Stimulated activated CD4-positive, alpha-beta T cell treated with anti-CD3 and anti-CD28 coated beads, Interleukin-4, amount 100 ng/mL, for 4 hours (primary cell): ENCODE measurements at places on chromosomes 3 and 15.

GRCh38 chr3:197749601-197750395 lies at the start of gene FYTTD1:
TSS of gene FYTTD1 (plus strand) at chr3:197749883. CDS start at chr3:197749972, 89 bp downstream.
- DNase-seq: peak; percentile 85

DNA sequence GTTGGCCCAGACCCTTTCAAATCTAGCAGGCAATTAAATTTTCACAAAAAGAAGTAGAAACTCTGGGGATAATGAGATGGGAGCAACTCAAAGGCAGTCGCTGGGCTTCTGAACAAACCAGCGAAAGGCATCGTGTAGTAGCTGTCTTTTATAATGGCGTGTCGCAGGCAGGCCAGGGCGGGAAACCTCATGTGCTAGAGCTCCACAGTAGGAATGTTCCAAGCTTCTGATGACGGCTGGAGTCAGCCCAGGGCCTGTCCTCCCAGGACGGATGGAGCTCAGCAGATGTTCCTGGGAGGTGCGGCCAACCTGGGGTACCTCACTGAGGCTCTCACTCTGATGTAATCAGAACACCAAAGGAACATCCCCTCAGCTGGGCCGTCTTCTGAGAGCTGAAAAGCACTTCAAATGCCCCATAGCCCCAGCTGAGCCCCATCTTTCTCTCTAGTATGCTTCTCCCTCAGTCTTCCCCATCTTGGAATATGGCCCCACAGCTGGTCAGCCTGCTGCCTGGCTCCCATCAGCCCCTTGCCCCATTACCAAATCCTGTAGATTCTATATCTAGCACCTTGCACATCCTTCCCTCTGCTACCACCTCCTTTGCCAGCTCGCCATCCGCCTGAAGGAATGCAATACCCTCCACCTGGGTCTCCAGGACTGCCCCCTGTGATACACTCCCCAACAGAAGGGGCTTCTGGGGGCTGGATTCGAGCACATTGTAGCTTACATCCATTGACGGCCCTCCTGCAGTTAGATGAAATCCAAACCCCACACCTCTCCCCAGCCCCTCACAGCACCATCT lies 54.9 kb upstream of the ATP2B2 start:
- no peak for DNase-seq

- no peak for DNase-seq
Measured at GRCh38 chr3:71317749-71318457, 265.6 kb downstream of the FOXP1 start.

- no peak for DNase-seq
Measured at GRCh38 chr3:119776304-119776703, 5.6 kb upstream of the NR1I2 start.

DNA sequence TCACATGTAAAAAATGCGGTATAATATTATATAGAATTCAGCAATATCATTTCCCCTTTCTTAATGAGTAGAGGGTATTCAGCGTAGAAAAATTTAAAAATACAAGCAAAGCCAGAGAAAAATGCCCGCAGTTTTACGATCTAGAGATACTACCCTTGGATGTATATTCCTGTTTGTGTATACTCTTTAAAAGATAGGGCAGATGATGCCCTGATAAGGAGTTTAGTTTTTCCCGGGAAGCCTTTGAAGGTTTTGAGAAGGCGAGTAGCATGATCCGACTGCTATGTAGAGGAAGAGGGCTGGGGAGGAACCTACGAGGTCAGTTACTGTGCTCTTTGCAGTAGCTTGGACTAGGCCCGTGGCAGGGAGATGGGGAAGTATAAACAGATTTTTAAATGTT lies 1.2 kb downstream of the YEATS2 start:
- no peak for DNase-seq

DNA sequence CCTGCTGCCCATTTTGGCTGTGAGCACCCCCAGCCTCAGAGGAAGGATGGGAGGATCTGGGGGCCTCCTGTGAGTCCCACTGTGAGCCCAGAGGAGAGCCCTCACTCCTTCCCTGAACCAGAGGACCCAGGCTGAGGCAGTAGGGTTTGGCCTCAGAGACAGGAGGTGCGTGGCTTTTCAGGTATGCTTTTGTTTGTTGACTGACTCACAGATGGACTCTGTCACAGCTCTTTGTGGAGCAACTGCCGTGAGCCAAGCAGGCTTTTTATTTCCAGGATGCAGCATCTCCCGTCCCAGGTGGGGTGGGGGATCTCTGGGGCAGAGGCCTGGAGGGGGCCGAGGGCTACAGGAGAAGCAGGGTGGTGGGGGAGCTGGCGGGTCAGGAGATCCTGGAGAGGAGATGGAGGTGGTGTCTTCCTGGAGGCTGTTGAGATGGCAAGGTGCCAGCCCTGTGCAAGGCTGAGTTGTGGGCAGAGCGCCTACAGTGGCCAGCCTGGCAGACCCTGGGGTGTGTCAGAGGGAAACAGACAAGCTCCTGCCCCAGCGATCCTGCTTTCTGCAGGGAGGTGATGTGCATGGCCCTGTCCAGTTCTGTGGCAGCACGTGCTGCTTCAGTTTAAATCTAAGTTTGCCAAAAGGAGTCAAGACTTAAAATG lies 24.0 kb downstream of the PLXNA1 start:
- DNase-seq: no peak

- no peak for DNase-seq
Measured at GRCh38 chr3:143100451-143100850, 19.1 kb upstream of the CHST2 start.

DNA sequence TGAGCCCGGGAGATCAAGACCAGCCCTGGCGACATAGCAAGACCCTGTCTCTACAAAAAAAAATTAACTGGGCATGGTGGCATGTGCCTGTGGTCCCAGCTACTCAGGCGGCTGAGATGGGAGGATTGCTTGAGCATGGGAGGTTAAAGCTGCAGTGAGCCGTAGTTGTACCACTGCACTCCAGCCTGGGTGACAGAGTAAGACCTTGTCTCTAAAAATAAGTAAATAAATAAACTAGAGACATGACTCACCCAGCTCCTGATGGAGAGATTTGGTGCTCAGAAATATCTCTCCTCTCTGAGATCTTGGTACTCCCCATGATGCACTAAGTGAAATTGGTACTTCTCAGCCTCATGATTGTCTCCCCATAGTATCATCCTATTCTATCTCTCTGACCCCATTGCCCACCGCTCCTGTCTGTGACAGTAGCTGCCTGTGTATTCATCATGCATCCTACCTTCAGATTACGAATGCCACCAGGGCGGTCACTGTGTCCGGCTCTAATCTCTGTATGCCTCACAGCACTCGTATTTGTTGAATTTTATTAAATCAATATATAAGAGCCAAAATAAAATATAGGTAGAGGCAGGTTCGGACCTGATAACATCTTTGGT lies 50.9 kb downstream of the ABHD2 start:
- DNase-seq: no peak

DNA sequence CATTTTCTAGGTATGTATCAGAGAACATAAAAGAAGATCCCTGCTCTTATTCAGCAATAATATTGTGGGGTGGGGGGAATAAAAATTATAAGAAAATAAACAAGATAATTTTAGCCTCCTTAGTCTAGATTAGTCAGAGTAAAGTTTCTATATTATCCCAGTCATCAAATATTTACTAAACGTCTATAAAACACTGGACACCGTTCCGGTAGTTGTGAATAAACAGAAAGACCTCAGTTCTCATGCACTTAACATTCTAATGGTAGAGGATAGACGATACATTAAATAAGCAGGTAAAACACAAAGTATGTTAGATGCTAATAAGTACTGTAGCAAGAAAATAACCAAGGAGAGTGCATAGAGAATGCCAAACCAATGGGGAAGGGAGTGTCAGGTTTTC lies 425.0 kb downstream of the GBE1 start:
- no peak for DNase-seq

DNA sequence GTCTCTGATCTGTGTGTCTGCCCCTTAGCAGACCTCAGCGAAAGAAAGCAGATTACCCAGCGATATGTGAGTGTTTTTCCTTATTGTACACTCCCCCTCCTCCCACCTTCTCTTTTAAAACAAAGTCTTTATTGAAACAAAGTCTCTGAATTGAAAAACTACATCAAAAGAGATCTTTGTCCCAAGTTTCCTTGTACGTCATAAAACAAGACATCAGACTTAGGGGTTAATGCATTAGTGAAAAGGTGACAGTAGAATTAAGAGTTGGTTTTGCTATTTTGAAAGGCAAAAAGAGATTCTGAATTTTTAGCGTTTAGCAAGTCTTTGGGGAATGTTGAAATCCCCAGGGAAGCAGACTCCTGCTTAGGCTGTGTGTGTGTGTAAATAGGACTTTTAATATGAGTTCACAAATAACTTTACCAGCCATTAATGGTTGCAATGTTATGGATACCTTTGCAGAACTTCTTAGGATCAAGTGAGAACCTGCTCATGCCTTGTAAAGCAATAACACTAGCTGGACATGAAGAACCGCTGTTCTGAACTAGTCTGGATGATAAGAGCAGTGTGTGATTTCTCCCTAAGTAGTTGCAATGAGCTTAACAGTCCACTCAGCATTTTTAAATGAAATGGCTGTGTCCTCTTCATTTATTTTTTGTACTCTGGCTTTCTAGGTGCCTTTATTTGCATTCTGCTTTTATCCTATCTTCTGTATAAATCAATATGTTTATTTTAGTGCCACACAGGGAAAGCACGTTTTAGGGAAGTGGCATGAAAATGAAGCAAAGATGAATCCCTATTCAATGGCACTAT lies 136.6 kb downstream of the MCTP2 start:
- no peak for DNase-seq

GRCh38 chr3:110526777-110527727 lies 544.6 kb upstream of the NECTIN3 start:
- no peak for DNase-seq

- DNase-seq: no peak
Measured at GRCh38 chr3:103218146-103218545, 783.3 kb downstream of the ZPLD1 start.

DNA sequence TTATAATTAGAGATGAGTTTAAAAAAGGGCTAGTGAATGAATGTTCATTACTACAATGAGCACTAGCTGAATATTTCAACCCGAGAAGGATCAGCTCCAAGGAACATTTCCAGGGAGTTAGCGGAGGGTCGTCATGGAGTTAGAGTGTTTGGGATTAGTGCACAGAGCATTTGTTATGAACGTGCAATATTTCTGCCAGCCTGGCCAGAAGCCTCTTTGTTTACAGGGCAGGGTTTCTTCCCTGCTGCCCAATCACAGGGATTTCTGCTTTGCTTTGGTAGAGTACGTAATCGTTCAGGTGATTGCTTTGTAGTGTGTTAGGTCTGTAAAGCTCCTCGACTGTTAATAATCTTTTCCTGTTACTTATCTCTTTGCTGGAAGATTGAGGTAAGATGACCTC lies 5.9 kb downstream of the CGNL1 start:
- DNase-seq: no peak

DNA sequence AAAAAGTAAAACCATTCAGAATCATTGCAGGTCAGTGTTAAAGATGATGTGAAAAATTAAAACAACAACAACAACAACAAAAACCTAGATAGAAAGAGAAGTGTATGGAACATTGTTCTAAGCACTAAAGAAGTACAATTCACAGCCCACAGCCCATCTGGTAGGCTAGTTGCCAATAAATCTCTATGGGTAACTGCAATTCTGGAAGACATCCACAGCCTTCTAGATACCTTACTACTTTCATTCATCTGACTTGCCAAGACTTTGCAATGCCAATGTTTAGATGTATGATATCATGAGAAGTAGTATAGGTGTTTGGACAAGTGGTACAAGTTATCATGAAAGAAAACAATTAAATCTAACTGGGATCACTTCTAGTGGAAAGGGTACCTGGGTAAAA lies 198.6 kb downstream of the VGLL3 start:
- DNase-seq: no peak

GRCh38 chr3:156180077-156180476 lies 59.7 kb downstream of the KCNAB1 start:
- DNase-seq: no peak

GRCh38 chr15:57505949-57506391 lies 85.7 kb upstream of the MYZAP start:
- DNase-seq: no peak

DNA sequence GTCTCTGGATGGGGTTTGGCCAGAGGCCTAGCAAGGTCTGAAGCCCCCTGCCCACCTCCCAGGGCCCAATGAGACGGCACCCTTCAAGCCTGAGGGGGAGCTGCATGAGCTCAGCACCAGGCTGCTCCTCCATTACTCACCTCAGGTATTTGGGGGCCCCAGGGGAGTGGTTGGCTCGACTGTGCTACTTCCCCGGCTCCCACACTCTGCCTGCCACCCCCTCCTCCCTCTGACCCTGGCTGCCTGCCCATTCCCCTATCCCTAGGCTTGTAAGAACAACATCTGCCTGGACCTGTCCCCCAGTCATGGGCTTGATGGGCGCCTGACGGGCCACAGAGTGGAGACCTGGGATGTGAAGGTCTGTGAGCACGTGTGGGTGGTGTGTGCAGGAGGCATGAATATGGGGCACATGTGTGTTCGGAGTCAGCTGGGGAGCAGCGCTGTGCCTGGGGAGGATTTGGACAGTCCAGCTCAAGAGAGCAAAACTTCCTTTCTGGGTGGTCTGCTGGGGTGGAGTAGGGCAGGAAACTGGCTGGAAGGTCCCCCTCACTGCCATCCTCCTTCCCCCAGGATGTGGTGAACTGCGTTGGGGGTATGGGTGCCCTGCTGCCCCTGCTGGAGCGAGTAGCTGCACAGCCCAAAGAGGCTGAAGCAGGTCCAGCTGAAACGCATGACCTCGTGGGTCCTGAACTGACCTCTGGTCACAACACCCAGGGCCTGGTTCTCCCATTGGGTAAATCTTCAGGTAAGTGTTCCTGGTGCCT lies 17.4 kb downstream of the NBEAL2 start:
- no peak for DNase-seq

DNA sequence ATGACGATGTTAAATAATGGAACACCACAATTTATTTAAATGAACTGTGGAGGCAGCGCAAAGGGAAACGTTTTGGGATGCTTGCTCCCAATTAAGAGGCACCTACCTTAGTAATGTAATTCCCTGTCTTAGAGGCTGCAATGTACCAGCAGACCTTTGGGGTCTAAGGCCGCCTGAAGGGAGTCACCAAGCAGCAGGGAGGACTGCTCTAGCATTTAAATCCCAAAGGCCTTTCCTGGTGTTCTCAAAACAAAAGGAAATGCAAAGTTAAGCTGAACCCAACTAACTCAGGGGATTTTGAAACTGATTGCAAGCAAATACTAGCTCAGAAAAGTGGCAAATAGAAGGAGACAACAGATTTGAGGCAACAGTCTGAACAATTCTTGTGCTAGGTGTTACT lies 510.8 kb downstream of the GABRG3 start:
- DNase-seq: no peak

GRCh38 chr15:41051139-41051538 lies 64.9 kb downstream of the INO80 start:
- DNase-seq: no peak

DNA sequence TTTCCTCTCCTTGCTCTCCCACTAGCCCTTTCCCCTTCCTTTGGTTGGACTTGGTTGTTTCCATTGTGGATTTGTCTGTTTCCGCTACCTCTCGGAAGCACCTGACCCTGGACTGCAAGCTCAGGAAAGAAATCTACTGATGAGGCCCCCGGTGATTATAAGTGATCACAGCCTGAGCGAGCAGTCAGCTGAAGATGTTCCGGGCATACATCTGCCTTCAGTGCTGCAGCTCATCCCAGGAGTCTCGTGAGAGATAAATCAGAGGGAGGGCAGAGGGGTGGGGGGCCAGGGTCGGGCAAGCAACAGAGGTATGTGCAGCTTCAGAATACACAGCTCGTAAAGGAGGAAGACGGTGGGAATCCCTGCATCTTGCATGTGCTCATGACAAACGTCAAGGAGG lies 102.1 kb downstream of the MRPL46 start:
- no peak for DNase-seq

GRCh38 chr15:68274201-68274848 lies 3.2 kb upstream of the FEM1B start:
- no peak for DNase-seq

- DNase-seq: no peak
Measured at GRCh38 chr3:154614601-154615000, 184.6 kb upstream of the GPR149 start.
